GM19239 (cell line): ENCODE measurements at places on chromosomes 5 and 9.

- DNase-seq = no peak
These were observed 27.3 kb downstream of the IFNW1 start for GRCh38 chr9:21114311-21114710.

DNA sequence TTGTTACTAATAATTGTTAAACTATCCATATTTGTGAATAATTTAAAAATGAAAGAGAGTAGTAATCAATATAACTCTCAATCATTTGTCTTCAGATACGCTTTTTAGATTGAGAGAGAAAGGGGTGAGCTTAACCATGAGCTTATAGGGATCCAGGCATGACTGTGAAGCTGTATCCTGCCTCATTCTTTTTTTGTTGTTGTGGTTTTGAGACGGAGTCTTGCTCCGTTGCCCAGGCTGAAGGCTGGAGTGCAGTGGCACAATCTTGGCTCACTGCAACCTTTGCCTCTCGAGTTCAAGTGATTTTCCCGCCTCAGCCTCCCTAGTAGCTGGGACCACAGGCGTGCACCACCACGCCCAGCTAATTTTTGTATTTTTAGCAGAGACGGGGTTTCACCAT, 44.0 kb downstream of the NIPAL4 start:
- no peak for DNase-seq

- DNase-seq = no peak
These were observed 107.2 kb downstream of the TTLL11 start for GRCh38 chr9:121985792-121986494.

DNA sequence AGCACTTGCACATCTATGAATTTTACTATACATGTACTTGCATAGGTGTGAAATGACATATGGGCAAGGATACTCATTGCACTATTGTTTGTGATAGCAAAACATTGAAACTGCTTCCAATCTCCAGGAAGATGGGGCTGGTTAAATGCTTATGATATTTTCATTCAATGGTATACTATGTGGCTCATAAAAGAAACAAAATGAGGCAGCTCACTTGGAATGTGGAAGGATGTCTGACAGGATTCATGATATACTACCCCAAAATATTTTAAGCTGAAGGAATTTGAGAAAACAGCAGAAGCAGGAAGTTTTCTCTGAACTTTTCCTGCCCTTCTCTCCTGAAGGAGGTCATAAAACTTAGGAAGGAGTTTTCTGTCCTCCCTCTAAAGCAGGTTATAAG, 99.6 kb upstream of the CAST start:
- DNase-seq = no peak
